ENCODE measurements at places on chromosomes 3 and 15.

DNA sequence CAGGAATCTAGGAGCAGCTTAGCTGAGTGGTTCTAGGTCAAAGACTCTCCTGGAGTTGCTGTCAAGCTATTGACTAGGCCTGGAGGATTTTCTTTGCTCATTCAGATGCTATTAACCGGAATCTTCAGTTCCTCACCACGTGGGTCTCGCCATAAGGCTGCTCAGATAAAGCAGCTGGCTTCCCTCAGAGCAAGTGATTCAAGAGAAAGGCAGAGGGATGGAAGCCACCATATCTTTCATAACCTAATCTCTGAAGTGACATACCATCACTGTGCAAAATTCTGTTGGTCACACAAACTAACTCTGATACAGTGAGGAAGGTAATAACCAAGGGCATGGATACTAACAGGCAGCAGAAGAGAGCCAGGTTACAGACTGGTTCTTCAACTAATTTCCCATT, 72.7 kb upstream of the FLNB start:
- no peak for DNase-seq

- DNase-seq: no peak
These were observed 170.9 kb downstream of the FRMD5 start for GRCh38 chr15:44024155-44024554.

DNA sequence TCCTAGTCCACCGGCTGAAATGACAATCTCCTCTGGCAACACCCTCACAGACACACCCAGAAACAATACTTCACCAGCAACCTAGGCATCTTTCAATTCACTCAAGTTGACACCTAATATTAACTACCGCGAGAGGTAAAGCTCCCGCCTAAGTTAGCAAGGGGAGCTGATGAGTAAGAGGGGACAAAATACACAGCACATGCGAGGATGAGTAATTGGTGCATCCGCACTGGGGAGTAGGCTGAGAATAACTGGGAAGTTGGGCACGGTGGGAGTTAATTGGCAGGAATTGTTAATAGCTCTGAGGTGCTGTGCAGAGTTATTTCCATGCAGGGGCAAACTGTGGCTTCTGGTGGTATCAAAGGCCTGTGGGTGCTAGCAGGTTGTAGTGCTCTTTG, 14.5 kb upstream of the PLD1 start:
- no peak for DNase-seq

- DNase-seq: no peak
These were observed 43.1 kb downstream of the CEMIP start for GRCh38 chr15:80822256-80822655.

DNA sequence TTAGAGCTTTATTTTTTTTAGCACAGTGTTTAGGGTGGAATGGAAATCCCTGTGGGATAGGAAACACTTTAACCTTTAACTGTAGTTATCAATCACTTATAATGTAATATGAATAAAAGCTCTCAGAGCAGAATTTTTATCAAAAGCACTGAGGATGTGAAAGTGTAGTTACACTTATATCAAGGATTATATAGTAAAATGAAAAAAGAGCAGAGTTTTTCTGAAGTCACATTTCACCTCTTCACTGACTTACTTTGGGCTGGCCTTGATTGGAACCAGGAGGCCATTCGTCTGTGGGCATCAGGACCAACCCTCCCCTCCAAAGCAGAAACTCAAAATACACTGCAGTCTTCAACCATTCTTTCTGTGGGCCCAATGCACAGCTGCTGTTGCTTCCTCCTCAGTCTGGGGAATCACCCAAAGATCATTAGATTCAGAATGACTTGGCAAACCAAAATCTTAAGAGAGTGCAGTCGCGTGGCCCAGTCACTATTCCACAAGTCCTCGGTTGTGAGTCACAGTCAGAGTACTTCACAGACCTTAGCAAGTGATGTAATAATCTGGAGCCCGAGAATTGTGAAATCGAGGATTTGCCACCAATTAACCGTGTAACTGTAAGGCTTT, 132.6 kb upstream of the COL8A1 start:
- DNase-seq: peak; percentile 16

GRCh38 chr15:92942706-92943105, 42.6 kb downstream of the CHD2 start:
- DNase-seq: no peak

DNA sequence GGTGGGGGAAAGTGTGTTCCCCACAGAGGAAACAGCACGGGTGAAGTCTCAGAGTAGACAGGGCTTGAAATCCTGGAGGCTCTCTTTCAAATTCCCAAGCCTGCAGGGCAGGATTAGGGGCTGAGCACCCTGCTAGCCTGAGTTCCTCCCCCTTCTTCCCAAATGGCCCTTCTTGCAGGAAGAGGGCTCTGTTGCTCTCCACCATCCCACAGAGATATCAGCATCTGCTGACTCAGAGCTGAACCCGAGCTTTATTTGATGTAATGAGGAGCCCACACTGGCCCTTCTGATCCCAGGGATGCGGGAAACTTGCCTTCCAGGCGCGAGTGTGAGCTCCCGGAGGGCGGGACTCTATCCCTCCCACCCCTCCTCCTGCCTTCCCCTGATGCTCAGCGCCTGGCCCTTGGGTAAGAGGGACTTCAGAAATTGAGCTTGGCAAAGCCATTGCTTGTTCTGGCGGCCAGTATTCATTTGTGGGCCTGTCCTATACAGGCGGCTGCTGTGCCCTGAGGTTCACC, 1.4 kb upstream of the STRA6 start:
- no peak for DNase-seq

GRCh38 chr3:170207717-170208116, 14.5 kb upstream of the PRKCI start:
- DNase-seq: no peak

DNA sequence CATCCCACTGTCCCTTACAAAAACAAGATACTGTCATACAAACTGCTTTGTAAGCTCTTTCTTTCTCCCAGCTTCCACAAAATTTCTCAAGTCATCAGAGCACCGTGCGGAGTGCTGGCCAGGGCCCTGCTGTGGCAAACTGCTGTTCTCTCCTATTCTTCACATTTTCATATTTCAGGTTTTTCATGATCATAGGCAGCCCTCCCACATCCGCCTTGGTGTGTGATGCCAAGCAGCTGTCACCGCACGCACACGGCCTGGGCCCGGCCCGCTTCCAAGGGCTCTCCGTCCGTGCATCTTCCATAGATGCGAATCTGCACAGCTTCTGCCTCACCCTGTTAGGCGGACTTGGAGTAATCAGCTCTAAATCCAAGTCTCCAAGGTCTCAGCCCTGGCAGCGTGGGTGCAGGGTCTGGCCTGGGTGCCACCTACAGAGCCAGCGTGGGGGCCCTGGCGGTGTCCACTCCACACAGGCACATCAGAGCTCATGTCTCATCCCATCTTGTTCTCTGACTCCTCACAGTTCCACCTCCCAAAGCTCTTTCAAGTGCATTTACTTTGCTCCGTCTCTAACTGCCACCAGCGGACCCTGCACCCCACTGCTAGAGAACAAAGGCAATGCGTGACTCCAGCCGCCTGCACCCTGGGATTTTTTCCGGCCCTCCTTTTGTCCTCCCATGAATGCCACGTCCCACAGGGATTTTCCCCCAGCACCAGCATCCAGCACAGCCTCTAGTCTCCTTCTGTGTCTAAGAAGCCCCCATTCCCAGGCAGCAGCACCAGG, 27.2 kb downstream of the CYFIP1 start:
- DNase-seq: no peak

DNA sequence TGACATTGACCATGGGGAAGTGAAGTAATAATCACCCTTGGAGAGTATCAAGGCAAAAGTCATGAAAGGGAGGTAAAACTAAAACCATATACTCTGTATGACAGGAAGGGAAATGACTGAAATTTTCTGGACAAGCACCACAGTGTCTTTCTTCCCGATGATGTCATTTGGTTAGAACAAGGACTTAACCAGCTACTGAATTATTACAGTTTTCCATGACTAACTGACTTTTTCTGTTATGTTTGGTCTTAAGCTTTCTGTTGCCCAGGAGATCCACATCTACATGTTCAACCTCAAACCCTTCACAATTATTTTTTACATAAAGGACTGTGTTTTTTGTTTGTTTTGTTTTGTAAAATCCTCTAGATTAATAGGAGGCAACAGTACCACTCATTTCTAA, 191.9 kb upstream of the IL12A start:
- no peak for DNase-seq

GRCh38 chr15:93462690-93463089, 373.7 kb upstream of the RGMA start:
- no peak for DNase-seq

DNA sequence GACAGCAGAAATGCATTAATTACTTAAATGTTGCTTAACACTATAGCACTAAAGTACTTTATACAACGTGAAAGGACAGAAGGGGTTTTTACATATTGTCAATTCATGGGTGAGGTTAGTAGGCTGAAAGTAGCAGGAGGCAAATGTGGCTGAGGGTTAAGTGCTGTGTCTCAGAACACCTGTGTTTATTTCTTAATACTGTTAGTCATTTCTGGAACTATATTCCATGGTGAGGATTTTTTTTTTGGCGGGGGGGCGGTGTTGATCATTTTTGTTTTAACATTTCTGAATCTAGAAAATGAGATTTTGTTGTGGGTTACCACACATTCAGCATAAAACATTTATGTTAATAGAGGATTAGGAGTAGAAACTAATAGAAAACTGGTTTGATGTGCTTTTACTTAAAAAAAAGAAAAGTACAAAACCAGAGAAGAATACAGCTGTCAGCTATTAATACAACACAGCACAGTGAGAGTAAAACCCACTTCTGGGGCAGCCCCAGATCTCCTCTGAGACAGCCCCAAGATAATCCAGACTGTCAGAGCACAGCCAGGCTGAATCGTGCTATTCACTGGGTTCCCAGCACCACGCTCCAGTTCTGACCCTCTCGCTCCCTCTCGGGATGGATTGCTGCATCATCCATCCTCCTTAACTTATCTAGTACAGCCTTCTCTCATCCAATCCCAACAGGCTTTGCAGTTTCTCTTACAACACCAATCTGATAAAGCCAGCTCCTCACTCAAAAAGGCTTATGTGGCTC, 307.7 kb downstream of the TUSC7 start:
- no peak for DNase-seq

DNA sequence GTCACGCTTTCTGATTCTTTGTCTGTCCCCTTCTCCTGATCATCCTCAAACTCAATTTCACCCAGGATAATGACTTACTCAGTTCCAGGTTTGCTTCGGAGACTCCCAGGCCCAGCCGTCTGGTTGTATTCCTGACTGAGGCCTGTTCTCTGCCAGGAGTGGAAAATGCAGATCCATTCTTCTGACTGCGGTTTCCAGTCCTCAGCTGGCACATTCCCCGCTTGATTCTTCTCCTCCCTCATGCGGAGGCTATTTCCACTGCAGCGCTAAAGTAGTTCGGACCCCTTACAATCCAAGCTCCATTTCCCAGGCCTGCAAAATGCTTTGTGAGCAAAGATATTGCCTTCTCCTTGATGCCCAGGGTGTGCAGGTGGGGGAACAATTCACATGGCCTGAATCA, 47.2 kb upstream of the GALNT15 start:
- no peak for DNase-seq

DNA sequence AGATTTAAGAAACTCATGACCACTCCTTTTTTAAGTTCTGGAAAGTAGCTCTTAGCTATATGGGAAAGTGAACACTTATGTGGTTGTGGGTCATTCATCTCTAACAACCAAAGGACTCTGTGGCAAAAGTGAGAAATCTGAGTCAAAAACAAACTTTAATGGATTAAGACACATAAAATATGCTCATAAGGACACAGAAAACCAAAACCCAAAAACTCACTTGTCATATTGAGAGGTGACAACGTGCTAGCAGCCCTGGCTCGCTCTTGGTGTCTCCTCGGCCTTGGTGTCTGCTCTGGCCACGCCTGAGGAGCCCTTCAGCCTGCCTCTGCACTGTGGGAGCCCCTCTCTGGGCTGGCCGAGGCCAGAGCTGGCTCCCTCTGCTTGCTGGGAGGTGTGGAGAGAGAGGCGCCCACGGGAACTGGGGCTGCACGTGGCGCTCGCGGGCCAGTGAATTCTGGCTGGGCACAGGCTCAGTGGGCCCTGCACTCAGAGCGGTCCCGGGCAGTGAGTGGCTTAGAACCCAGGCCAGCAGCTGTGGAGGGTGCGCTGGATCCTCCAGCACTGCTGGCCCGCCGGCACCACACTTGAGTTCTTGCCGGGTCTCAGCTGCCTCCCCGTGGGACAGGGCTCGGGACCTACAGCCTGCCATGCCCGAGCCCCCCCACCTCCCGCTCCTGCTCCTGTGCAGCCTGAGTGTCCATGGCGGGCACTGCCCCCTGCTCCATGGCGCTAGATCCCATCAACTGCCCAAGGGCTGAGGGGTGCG, 30.3 kb upstream of the SKIL start:
- no peak for DNase-seq

GRCh38 chr3:79284781-79285180, 483.0 kb downstream of the ROBO1 start:
- no peak for DNase-seq

- DNase-seq: no peak
These were observed 9.6 kb upstream of the SLCO2A1 start for GRCh38 chr3:134039161-134039862.

GRCh38 chr3:121997372-121997771, 24.7 kb downstream of the ILDR1 start:
- DNase-seq: no peak

DNA sequence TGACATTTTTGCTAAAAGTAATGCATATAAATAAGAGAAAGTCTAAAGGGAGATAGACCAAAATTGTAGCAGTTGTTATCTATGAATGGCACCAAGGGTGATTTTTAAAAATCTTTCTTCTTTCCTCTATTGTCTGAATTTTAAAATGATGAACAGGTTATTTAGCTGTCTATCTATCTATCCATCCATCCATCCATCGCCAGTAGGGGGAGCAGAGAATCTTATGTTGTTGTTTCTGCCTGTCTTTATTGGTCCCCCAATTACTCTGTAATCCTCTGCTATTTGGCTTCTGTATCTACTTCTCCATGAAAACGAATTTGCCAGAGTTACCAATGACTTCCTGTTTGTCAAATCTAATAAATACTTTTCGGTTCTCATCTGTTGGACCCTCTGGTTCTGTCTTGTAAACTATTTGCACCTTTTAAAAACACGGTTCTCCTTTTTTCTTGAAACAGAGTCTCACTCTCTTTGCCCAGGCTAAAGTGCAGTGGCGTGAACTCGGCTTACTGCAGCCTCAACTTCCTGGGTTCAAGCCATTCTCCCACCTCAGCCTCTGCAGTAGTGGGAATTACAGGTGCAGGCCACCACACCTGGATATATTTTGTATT, 86.0 kb downstream of the ECT2 start:
- no peak for DNase-seq
